RPMI7951 (cell line): ENCODE measurements at places on chromosomes 4 and X. TPM values are rescaled to one million over a fixed set of nuclear protein-coding genes. Genes with fewer than 3 reads are reported as not detected.

- DNase-seq = no peak
These were observed 271.2 kb downstream of the CHIC1 start for GRCh38 chrX:73834219-73834618.

DNA sequence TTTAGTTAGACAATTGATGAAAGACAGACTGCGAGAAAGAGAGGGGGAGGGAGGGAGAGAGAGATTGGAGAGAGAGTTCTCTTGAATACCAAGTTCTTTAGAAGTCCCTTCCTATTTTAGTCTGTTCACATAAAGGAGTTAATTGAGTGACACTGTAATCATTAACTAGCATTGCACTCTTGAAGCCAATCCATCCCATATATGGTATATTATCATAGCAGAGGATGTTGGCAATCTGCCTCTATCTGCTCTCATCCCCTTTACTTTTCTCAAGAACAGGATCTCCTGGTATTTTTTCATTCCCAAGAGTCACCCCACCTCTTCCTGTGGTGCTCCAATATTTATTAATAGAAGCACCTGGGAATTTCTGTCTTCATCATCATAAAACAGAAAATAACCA is 959.6 kb upstream of the NDST4 start:
- DNase-seq = no peak

GRCh38 chr4:83305187-83305586 is 20.6 kb upstream of the COQ2 start:
- DNase-seq = no peak

EPGN gene
- 0.59 and 0.72 TPM in 2 replicates for total RNA-seq

DMP1 gene
- not detected in 2 replicates for total RNA-seq

DNA sequence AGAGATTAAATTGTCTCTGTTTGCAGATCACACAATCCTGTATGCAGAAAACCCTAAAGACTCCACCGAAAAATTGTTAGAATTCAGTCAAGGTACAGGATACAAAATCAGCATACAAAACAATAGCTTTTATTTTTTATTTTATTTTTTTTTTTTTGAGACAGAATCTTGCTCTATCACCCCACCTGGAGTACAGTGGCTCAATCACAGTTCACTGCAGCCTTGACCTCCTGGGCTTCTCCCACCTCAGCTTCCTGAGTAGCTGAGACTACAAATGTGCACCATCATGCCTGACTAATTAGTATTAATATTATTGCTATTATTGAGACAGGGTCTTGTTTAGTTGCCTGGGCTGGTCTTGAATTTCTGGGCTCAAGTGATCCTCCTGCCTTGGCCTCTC is 8.9 kb upstream of the PLXNB3 start:
- DNase-seq = no peak

DNA sequence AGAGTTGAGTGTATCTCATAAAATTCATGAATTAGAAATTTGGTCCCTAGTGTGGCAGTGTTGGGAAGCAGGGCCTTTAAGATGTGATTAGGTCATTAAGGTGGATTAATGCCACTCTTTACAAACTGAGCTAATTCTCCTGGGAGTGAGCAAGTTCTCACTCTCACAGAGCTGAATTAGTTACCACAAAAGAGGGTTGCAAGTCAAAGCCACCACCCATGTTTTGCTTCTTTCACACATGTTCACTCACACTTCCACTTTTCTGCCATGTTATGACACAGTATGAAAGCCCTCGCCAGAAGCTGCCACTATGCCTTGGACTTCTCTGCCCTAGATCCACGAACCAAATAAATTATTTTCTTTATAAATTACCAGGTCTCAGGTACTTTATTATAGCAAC is 332.1 kb downstream of the ARAP2 start:
- DNase-seq = no peak

- DNase-seq = no peak
These were observed 202.2 kb downstream of the QDPR start for GRCh38 chr4:17309567-17310268.

DNA sequence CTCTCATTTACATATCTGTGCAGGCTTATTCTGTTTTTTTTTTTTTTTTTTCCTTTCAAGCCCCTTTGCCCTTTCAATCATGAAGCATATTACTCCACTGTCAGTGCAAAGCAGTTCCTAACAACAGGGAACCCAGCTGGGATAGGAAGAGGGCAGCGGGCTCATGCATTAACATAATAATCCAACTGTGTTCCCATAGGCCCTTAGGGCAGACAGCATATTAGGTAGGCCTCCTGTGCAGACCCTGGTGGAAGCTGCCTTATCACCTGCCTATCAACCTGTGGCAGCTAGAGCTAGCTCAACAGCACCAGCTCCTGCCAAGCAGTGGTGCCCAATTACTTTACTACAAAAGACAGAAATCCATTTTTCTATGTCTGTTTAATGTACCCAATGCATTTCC is 49.3 kb downstream of the SLC10A7 start:
- no peak for DNase-seq
